ENCODE measurements at places on chromosomes 4 and X. TPM values are rescaled to one million over a fixed set of nuclear protein-coding genes. Genes with fewer than 3 reads are reported as not detected.

CLDN34 gene
- total RNA-seq: 0.64 TPM

- peaks cover 24% of the 10 kb centered on the region for H3K36me3 ChIP-seq
- peaks cover 2% of the 10 kb centered on the region for H3K4me1 ChIP-seq
- no peak overlapping the region for H3K27ac ChIP-seq
- no peak for DNase-seq
- no peak overlapping the region for H3K4me3 ChIP-seq
These were observed 6.5 kb downstream of the TIFA start for GRCh38 chr4:112279025-112279881.

GRCh38 chr4:151029537-151029936 is 14.5 kb upstream of the LRBA start:
- H3K4me1 ChIP-seq: peaks cover 10% of the 10 kb centered on the region
- no peak overlapping the region for H3K27ac ChIP-seq
- H3K27me3 ChIP-seq: no peaks in the 10 kb centered on the region
- no peaks in the 10 kb centered on the region for H3K36me3 ChIP-seq

TEC gene
- 1.9 TPM for total RNA-seq

DNA sequence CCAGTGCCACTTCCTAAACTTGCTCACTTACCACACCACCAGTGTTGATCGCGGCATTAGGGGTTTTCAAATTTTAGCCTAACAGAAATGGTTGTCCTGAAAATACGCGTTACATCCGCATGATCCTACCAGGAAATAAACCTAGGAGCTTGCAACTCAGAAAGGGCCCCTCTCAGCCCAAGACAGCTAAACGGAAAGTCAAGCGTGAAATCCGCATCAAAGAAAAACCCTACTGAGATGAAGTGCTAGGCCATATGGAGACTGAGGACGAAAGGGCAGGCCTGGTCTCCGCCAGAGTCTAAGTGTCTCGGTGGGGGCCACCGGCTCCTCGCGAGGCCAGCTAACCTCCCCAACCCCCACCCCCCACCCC is 626 bp downstream of the YTHDC1 start:
- H3K4me3 ChIP-seq: peak overlapping the region; percentile 99
- peak overlapping the region; percentile 100 for H3K27ac ChIP-seq
- H3K4me1 ChIP-seq: peaks cover 25% of the 10 kb centered on the region
- peaks cover 15% of the 10 kb centered on the region for H3K27me3 ChIP-seq
- peaks cover 10% of the 10 kb centered on the region for H3K36me3 ChIP-seq
- DNase-seq: no peak

DNA sequence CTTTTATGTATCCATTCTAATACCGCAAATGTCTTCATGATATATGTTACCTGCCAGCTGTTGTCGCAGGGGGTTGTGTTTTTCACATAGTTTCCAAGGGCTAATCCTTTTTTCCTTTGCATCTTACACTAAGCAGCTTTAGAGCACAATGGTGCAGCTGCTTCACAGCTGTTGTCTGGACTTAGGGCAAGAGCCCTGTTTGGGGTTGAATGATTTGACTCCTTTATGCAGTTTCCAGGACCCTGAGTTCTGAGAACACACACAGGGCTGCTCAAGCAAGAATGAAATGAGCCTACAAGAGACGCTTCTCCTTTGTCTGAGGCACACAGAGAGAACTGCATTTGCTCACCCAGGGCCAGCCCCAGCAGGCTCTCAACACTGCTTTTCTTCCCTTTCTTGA is 20.2 kb downstream of the CCNG2 start:
- H3K4me1 ChIP-seq: peaks cover 2% of the 10 kb centered on the region
- no peak overlapping the region for H3K27ac ChIP-seq
- no peak for DNase-seq
- H3K27me3 ChIP-seq: no peaks in the 10 kb centered on the region
- H3K4me3 ChIP-seq: no peak overlapping the region

GRCh38 chr4:87461281-87461700 is 38.9 kb downstream of the NUDT9 start:
- H3K27ac ChIP-seq: no peak overlapping the region
- H3K36me3 ChIP-seq: peaks cover 4% of the 10 kb centered on the region
- no peaks in the 10 kb centered on the region for H3K27me3 ChIP-seq
- no peak for DNase-seq
- peaks cover 10% of the 10 kb centered on the region for H3K4me1 ChIP-seq

CLNK gene
- not detected for total RNA-seq

GRCh38 chr4:67288964-67289363 is 256.3 kb downstream of the CENPC start:
- peak; percentile 66 for DNase-seq
- peaks cover 2% of the 10 kb centered on the region for H3K27me3 ChIP-seq
- peaks cover 12% of the 10 kb centered on the region for H3K36me3 ChIP-seq
- peaks cover 32% of the 10 kb centered on the region for H3K4me1 ChIP-seq
- no peak overlapping the region for H3K27ac ChIP-seq

DNA sequence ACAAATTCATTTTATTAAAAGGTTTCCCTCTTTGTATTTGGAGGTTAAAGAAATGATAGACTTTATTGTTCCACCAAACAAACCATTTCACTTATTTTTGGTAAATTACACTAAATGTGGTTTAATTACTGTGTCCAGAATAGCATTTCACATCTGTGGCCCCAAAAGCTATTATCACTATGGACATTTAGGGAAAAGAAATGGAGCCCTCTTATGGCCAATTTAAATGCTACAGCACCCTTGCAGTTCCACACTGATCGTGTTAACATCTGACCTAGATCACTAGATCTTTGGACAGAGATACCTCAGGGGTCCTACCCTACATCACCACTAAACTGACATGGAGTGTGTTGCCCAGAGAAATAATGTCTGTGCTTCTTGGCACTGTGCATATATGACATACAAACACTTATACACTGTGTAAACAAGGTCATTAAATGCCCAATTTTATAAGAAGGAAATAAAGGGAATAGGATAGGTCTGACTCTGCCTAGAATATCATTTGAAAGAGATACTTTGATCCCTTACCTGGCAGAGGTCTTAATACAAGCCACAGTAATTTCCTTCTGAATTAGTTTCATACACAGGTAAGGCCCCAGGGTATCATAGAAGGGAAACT is 163.9 kb downstream of the KDR start:
- DNase-seq: peak; percentile 20
- no peaks in the 10 kb centered on the region for H3K27me3 ChIP-seq

DNA sequence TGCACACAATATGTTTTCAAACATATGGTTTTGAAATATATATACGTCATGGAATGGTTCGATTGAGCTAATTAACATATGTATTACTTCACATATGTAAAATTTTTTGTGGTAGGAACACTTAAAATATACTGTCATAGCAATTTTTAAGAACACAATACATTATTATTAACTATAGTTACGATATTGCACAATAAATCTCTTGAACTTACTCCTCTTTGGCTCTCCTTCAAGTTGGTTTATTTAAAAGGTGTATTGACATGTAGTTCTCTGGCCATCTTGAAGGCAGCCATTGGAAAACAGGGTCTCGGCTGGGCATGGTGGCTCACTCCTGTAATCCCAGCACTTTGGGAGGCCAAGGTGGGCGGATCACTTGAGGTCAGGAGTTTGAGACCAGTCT is 53.8 kb downstream of the CASP3 start:
- no peaks in the 10 kb centered on the region for H3K4me1 ChIP-seq
- peaks cover 10% of the 10 kb centered on the region for H3K27me3 ChIP-seq
- no peak for DNase-seq
- no peaks in the 10 kb centered on the region for H3K36me3 ChIP-seq

SLC6A8 gene
- 7.9 TPM for total RNA-seq

ERVMER34-1 gene
- 0.44 TPM for total RNA-seq

SGMS2 gene
- 0.26 TPM for total RNA-seq

NDNF gene
- total RNA-seq: 33.3 TPM

- peak within 1 kb of the TSS; percentile 9 for H3K27ac ChIP-seq
- peak within 1 kb of the TSS; percentile 47 for H3K4me3 ChIP-seq
- H3K27me3 ChIP-seq: peaks cover 4% of the 10 kb centered on the region
- peak; percentile 18 for DNase-seq
- peaks cover 4% of the 10 kb centered on the region for H3K4me1 ChIP-seq
- no peaks in the 10 kb centered on the region for H3K36me3 ChIP-seq
These were observed at the start of gene GABRE for GRCh38 chrX:151974336-151975227. TSS of gene GABRE (minus strand) at chrX:151974676. CDS start at chrX:151974625, 51 bp downstream.

- no peak within 1 kb of the TSS for H3K27ac ChIP-seq
- DNase-seq: peak; percentile 95
- H3K4me1 ChIP-seq: peaks cover 2% of the 10 kb centered on the region
- H3K27me3 ChIP-seq: peaks cover 17% of the 10 kb centered on the region
- no peaks in the 10 kb centered on the region for H3K36me3 ChIP-seq
- H3K4me3 ChIP-seq: no peak within 1 kb of the TSS
These were observed at the start of gene GPR78 for GRCh38 chr4:8580321-8581093. TSS of gene GPR78 (plus strand) at chr4:8580392. CDS start at chr4:8580983, 591 bp downstream.

UCHL1 gene
- 397 TPM for total RNA-seq

- no peaks in the 10 kb centered on the region for H3K36me3 ChIP-seq
- H3K27me3 ChIP-seq: no peaks in the 10 kb centered on the region
- H3K27ac ChIP-seq: no peak overlapping the region
These were observed 54.5 kb downstream of the ASB9 start for GRCh38 chrX:15215366-15215765.

- no peaks in the 10 kb centered on the region for H3K27me3 ChIP-seq
- H3K36me3 ChIP-seq: no peaks in the 10 kb centered on the region
- H3K4me1 ChIP-seq: no peaks in the 10 kb centered on the region
- DNase-seq: no peak
- H3K27ac ChIP-seq: no peak overlapping the region
These were observed 65.7 kb upstream of the DMD start for GRCh38 chrX:33277046-33277445.

- H3K4me3 ChIP-seq: no peak overlapping the region
- no peak overlapping the region for H3K27ac ChIP-seq
- no peaks in the 10 kb centered on the region for H3K4me1 ChIP-seq
These were observed 20.5 kb downstream of the DDIT4L start for GRCh38 chr4:100169491-100170485.

- DNase-seq: no peak
- H3K4me3 ChIP-seq: no peak overlapping the region
- H3K4me1 ChIP-seq: no peaks in the 10 kb centered on the region
- no peak overlapping the region for H3K27ac ChIP-seq
- H3K27me3 ChIP-seq: no peaks in the 10 kb centered on the region
These were observed 36.9 kb downstream of the NR3C2 start for GRCh38 chr4:148405161-148405893.
